ENCODE measurements at places on chromosomes 13 and 19.

DNA sequence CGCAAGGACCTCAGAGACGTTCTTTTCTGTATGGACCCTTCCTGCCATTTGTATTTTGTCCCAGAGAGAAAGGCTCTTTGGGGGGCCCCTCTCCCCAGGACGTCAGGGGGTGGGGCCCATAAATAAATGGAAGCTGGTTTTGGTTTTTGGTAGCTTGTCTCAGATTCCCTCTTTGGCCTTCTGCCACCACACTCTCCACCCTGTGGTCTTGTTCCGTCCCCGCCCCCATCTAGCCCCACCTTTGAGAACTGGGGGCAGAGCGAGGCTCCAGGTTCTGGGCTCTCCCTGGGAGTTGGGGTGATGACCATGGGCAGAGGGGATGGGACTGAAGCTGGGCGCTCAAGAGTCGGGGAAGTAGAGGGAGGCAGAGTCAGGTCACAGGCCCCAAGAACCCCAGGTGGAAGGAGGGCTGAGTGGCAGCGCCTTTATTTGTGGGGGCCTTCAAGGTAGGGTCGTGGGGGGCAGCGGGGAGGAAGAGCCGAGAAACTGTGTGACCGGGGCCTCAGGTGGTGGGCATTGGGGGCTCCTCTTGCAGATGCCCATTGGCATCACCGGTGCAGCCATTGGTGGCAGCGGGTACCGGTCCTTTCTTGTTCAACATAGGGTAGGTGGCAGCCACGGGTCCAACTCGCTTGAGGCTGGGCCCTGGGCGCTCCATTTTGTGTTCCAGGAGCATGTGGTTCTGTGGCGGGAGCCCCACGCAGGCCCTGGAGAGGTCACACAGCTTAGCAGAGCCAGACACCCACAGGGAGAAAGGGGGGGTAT lies 3.3 kb downstream of the ISYNA1 start:
- no peak for DNase-seq

DNA sequence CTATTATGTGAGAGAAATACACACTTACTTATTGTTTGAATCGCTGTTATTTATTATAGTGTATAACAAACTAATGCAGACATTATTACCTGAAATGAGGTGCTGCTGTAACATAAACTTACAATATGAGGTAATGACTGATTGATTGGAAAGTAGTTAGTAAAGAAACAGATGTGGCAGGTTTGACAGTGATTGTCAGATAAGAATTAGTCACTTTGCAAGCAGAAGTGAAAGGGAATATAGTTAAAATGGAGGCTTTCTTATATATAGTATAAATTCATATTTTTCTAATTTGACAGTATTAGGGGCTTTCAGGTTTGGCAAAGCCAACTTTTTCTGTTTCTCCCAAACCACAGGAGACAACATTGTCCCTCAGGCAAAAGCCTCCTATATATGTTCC lies 20.6 kb downstream of the MIR17HG start:
- no peak for DNase-seq

DNA sequence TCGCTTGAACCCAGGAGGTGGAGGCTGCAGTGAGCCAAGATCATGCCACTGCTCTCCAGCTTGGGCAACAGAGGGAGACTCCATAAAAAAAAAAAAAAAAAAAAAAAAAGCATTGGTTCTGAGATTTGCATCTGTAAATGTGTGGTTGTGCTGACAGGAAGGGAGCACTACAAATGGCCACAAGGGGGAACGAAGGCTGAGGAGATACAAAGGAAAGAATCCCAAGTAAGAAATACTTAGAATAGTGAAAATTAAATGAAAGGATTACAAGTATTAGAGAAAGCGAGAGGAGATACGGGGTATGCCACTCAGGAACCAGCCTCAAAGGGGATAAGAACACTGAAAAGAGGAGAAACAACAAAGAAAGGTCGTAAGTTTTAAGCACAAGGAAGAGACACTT lies 284.9 kb downstream of the KLF12 start:
- peak; percentile 20 for DNase-seq

GRCh38 chr13:94006296-94006695 lies 473.2 kb downstream of the DCT start:
- no peak for DNase-seq

GRCh38 chr13:26587251-26587650 lies 29.8 kb downstream of the WASF3 start:
- no peak for DNase-seq

DNA sequence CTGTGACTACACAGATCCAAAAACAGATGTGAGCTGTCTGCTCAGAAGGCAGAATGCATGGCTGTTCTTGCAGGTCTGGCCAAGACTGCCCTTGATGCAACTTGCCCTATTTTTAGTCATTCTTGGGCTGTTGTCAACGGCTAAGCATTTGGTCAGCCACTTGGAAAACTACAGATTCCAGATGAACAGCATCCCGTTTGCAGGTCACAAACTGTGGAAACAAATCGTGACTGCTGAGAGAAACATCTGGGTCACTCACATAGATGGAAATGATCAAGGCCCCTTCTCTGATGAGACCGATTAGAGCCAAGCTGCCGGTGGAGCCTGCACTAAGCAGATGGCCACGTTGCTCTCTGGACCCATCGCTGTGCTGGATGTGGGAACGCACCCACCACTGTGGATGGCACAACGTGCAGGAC lies 15.4 kb upstream of the METTL21C start:
- no peak for DNase-seq

DNA sequence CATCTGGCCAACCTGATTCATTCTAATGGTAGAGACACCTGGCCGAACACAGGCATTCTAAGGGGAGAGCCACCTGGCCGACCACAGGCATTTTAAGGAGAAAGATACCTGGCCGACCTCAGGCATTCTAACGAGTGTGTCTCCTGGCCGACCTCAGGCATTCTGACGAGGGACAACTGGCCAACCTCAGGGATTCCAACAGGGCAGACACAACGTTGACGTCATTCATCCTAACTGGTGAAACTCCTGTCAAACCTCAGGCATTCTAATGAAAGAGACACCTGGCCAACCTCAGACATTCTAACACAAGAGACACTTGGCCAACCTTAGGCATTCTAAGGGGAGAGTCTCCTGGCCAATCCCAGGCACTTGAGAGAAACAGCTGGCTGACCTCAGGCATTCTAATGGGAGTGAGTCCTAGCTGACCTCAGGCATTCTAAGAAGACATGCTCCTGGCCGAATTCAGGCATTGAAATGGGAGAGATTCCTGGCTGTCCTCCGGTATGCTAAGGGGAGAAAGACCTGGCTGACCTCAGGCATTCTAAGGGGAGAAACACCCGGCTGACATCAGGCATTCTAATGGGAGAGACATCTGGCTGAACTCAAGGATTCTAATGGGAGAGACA lies 1352.5 kb downstream of the UQCRFS1 start:
- DNase-seq, result no peak

GRCh38 chr19:41744850-41745249 lies 10.5 kb upstream of the CEACAM6 start:
- DNase-seq, result no peak

- no peak for DNase-seq
These were observed 6.2 kb upstream of the CEACAM5 start for GRCh38 chr19:41702171-41702651.

DNA sequence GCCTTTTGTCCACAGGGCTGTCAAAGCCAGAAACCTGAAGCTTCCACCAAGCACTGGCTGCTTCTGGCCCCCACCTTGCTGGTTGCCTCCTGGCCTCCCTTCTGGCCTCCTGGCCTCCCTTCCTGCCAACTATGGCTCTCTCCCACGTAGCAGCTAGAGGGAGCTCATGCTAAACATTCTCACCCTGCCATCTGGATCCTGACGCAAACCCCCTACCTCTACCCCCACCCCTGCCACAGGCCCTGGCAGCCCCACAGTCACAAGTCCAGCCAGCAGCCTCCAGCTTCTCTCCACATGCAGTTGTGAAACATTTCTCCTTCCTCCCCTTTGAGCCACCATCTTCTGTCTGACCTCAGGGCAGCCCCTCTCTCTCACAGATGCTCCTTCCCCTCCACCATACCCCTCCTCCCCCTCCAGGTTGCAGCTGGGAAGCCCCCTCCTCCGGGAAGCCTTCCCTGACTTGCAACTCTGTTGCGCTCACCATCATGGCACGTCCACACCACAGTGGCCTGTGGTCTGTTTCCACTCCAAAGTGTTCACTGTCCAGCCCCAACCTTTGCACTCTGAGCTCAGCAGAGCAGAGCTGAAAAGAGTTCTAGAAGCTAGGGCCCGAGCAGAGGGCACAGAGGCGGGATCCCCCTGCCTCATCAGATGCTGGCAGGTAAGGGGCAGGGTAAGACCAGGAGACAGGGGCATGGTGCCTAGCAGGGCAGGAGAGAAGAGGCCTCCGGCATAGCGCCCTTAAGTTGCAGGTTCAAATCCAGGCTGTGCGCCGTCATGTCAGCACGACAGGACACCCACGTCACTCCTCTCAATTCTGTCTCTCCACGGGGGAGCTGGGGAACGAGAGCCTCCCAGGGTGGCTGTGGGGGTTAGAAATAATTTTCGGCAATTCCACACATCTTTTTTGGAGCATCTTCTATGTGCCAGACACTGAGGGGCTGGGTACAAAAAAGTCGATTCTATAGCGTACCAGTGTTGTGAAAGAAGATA lies 7.3 kb downstream of the ADGRL1 start:
- DNase-seq, result peak; percentile 29

DNA sequence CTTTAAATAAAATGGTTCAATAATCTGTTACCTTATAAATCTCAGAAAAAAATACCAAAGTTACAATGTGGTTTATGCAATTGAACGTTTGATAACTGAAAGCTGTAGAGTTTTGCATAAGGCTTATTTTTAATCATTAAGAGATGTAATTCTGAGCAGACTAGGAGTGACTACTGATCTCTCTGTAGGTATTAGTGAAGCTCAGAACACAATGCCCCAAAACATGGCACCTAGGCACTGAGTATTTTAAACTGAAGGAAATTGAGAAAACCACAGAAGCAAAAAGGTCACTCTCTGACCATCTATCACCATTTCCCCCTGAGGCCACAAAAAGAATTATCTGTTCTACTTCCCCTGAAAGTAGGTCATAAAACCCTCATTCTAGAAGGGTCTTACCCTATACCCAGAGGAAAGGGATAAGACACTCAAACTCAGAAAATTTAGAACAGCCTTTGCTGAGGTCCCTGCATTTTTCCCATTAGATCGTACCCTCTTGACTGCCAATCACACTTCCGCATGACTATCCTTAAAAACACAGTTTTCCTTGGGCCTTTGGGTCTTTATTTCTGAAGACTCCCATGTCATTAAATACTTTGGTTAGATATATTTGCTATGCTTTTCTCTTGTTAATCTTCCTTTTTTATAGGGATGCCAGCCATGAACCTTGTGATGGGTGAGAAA lies 158.1 kb downstream of the PCDH9 start:
- no peak for DNase-seq

- no peak for DNase-seq
These were observed 34.6 kb upstream of the KATNAL1 start for GRCh38 chr13:30341815-30342570.

GRCh38 chr19:38551450-38551813 lies 66.3 kb downstream of the MAP4K1 start:
- no peak for DNase-seq

DNA sequence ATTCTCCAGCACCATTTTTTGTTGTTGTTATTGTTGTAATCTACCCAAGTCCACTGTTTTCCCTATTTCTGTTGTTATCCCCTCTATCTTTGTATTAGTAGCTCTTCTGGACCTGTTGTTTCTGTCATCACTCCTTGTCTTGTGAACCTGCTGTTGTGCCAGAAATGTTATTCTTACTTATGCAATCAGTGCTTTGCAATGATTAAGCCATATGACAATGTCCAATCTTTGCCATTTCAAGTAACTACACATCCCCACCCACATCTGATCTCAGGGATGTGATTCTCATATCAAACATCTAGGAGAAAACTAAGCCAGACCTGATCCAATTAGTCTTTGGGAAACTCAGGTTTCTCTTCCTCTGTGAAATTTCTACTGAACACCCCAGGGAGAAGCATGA lies 472.6 kb upstream of the KLHL1 start:
- DNase-seq, result no peak

GRCh38 chr13:38862443-38862842 lies 128.2 kb downstream of the STOML3 start:
- DNase-seq, result no peak

- no peak for DNase-seq
These were observed 1.8 kb downstream of the ZNF460 start for GRCh38 chr19:57282011-57282643.

- DNase-seq, result no peak
These were observed at the start of gene CYP2B6 for GRCh38 chr19:40990972-40991381. CYP2B6 (plus strand) TSS chr19:40991282; CDS start chr19:40991306, 24 bp downstream.

DNA sequence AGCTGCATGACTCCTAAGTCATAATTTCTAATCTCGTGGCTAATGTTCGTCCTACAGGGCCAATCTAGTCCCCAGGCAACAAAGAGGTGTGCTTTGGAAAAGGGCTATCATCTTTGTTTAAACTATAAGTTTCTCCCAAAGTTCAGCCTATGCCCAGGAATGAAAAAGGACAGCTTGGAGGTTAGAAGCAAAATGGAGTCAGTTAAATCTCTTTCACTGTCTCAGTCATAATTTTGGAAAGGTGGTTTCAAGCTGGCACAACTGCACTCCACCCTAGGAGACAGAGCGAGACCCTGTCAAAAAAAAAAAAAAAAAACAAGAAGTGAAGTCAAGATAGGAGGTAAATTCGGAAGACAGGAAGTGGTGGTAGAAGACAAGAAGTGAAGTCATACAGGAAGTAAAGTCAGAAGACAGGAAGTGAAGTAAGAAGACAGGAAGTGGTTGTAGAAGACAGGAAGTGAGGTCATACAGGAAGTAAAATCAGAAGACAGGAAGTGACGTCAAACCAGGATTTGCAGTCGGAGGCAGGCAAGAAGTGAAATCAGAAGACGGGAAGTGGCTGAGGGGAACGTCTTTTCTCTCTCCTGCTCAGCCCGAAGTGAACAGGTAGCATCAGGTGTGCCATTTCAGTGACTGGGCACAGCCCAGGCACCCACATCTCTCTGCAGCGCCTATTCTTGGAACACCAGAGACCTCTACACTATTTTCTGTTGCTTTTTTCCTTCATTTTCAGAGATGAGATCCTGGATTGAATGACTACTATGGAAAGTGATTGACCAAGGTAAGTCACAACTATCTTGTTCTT lies 32.2 kb downstream of the GP6 start:
- DNase-seq, result peak; percentile 95

DNA sequence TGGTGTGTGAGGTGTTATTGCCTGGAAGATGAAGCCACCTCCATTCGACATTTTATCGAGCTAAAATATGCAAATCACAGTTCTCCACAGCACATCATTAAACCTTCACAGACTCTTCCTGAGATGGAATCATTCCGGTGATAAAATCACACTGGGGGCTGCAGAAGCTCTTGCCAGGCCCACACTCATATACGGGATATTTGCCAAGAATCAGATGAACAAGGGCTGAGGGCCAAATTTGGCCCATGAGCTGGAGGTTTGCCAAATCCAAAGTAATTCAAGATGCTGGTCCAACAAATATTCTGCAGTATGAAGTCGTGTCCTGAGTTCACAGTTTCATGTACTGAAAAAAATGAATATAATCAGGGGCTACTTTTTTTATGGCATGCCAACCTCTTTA lies 16.7 kb upstream of the RXFP2 start:
- no peak for DNase-seq

GRCh38 chr13:26616126-26616525 lies 58.6 kb downstream of the WASF3 start:
- no peak for DNase-seq

GRCh38 chr13:33137721-33138120 lies 121.5 kb downstream of the KL start:
- DNase-seq, result no peak
